GM12864 (cell line): ENCODE measurements at places on chromosomes 4 and X.

DNA sequence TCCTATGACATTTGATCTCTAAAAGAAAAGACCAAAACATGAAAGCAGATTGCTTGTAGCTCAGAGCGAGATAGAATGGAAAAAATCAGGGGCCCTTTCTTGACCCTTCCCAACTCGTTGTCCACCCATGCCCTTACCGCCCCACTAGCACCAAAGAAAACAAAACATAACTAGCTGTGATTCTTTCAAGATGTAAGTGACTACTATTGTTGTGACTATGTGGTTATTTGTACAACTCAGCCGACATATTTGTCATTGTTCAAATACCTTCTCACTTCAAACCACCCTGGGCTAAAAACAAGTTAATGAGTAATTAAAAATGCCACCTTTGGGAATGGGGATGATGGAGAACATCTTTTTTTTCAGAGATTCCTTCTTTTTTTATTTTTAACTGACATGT lies 171.2 kb upstream of the GPC4 start:
- DNase-seq, result no peak

DNA sequence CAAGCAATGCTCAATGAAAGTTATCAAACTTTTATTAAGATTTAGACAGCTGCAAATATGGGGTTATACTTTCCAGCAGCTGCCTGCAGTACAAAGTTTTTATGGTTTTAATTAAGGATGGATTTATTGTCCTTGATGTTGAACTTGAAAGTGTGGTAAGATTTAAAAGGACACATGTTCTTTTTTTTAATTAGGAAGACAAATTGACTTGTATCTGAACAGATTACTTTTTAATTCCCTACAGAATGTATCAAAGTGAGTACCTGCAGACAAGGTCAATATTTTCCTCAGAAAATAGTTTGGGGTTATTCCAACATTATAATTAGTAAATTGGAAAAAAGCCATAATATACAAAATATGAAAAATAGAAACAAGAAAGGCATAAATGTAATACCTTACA lies 218.2 kb upstream of the NEIL3 start:
- DNase-seq, result no peak

- DNase-seq, result no peak
These were observed 1565.4 kb downstream of the PCDH18 start for GRCh38 chr4:135966936-135967335.

DNA sequence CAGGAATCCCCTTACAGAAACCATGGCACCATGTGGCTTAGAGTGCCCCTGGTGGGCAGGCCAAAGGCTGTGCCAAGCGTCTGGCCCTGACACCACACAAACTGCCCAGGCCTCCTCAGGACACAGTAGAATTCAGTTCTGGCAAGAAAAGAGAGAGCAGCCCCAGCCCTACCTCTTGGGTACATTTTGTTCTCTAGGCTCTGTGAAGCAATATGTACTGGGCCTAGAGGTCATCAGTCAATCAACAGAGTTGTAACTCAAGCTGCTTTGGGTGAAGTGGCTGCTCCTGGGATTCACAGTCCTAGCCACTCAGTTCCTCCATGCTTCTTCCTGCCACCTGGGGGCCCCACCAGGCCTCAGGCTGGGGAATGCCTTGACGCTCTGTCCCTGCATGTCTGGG lies 158.1 kb upstream of the MAMLD1 start:
- no peak for DNase-seq

DNA sequence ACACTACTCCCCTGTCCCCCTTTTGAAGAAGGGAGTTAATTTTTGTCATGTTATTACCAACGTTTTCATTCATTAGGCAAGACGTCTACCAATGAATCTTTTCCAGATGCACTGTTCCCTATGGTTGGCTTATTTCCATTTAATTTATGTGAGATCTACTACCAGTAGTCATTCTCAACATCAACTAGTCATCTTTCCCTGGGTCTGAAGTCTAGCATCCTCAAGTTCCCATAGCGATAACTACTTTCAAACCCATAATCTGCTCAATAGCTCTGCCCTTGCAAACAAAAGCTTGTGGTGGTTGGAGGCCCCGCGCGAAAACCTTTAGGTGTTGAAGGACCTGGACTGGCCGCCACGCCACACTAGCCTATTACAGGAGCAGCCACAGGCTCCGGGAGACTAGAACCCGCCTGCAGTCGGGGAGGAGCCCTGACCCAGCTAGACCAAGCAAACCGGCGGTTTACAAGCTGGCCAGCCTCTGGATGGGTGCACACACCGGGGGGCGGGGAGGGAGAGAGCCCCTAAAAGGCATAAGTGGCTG lies 746 bp downstream of the PPAT start:
- DNase-seq, result no peak

DNA sequence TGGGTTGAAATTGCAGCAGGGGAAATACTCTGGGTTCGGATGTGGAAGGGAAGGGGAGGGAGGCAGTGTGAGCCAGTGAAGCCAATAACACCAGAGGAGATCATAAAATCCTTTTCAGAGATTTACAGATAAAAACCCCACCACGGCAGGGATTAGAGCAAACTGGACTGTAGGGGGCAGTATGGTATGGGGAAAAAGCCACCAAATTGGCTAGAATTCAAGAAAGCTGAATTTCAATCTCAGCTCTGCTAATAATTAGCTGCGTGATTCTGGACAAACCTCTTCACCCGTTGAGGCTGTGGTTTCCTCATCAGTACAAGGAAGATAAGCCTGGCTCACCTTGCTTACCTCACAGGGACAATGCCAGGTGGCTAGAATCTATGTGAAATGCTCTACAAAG lies 108.1 kb downstream of the ATG4A start:
- no peak for DNase-seq

GRCh38 chrX:106341823-106342222 lies 173.7 kb downstream of the PWWP3B start:
- no peak for DNase-seq

- no peak for DNase-seq
These were observed 29.6 kb downstream of the KDM5C start for GRCh38 chrX:53195401-53195800.

DNA sequence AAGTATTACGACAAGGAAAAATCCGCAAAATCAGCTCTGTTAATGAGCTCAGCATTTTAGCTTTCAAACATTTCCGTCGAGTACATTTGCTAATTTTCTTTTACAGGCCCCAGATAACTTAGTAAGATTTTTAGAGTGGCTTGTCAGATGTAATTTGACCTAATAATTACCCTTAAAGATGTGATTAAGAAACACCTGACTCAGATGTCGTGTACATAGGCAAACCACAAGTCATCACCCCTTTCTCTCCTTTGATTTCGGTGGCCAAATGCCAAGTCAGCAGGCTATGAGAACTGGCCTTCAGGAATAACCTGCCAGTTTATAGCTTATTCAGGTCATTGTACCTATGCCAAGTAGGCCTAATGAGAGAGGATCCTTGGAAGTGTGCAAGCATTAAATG lies 369.6 kb downstream of the PCDH7 start:
- no peak for DNase-seq

- no peak for DNase-seq
These were observed 60.8 kb upstream of the DHX15 start for GRCh38 chr4:24644983-24645764.

- no peak for DNase-seq
These were observed 44.4 kb downstream of the DIAPH2 start for GRCh38 chrX:96729053-96729452.

DNA sequence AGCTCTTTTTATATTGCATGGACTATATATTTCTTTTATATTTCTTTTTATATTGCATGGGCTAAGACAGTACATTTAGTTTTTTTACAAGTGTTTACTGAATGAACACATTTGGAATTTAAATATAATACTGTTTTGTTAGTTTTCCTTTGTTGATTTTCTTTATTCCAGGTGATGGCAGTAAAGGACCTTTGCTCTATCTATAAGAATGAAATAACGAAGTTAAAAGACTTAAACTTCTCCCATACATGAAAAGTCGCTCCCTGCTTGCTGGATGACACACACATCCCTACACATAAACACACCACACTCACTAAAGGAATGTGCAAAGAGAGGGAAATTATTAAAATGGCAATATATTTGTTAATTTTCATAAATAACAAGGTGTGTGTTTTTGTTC lies 102.5 kb upstream of the ANXA10 start:
- no peak for DNase-seq

DNA sequence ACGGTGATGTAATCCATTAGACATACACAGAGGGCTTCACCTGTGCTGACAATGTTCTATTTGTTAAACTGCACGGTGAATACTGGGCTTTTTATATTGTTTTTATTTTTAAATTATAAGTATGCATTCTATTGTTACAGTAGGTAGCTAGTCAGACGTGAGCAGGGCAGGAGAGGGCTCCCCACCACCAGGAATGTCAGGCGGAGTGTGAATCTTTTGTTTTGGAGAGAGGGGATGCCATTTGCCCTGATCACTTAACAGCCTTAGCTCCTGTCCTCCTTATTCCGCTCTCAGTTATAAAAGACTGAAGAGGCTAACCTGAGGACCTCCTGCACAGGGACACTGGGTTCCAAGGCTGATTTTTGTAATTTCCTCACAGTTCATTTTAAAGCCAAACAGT lies 151.6 kb upstream of the TAPT1 start:
- DNase-seq, result no peak

GRCh38 chr4:165621983-165622382 lies 243.2 kb downstream of the CPE start:
- DNase-seq, result no peak
